Mammary epithelial cell (primary cell): ENCODE measurements at places on chromosomes 1 and 21. TPM values are rescaled to one million over a fixed set of nuclear protein-coding genes. Genes with fewer than 3 reads are reported as not detected.

CFAP74 gene
- total RNA-seq: not detected

LMNA gene
- 608 and 797 TPM in 2 replicates for total RNA-seq

NBPF26 gene
- total RNA-seq: 20.7 TPM

SELENOF gene
- 103 TPM for total RNA-seq

TRIM45 gene
- total RNA-seq: 2.7 TPM

ANKRD13C gene
- 16.7 and 21.7 TPM in 2 replicates for total RNA-seq

MAGOH gene
- total RNA-seq: 15.8 TPM

TRIM63 gene
- not detected in 2 replicates for total RNA-seq

SLC16A4 gene
- 29.4 and 39.8 TPM in 2 replicates for total RNA-seq

TFF2 gene
- not detected in 2 replicates for total RNA-seq
